CD4-positive, alpha-beta T cell treated with Interleukin-21 for 1 hour (primary cell): ENCODE measurements at places on chromosomes 6 and 20.

- no peak for DNase-seq
Observed at GRCh38 chr6:162019349-162019748, 708.2 kb downstream of the PRKN start.

GRCh38 chr20:58623579-58624473, 27.3 kb upstream of the STX16 start:
- no peak for DNase-seq

GRCh38 chr20:14331646-14332045, 5.8 kb downstream of the FLRT3 start:
- no peak for DNase-seq

DNA sequence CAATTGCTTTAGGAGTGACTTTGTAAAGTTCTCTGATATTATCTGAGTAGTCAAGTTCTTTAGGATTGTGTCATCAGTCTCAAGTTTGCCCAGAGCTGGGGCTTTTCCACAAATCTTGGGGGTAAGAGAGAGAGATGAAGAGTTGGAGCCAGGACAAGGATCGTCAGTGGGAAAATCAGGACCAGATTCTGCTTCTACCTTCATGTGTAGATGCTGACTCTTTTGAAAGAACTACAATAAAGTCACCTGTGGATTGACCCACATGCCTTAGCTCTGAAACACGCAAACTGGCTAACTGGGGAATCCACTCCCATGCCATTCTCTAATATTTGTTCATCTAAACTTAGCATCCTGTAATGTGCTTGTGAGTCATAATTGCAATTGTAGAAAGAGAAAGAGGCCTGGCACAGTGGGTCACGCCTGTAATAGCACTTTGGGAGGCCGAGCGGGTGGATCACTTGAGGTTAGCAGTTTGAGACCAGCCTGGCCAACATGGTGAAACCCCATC, 15.6 kb upstream of the BICRAL start:
- DNase-seq: no peak

DNA sequence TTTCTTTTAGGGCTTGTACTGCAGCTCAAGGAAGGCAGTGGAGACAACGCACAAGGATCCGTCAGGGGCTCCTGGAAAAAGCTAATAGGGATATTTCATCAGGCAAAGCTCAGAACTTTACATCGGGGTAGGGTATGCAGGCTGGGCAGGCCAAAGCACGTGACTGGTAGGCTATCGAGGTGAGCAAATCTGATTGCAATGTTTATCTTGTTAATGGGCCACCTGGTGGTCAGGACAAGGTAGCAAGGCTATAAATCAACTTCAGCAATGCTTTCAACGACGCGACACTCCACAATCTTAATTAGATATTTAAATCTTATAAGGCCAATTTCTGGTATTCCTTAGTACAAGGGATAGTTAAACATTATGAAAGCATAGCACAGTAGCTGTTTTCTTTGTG, 1302.8 kb upstream of the EYS start:
- no peak for DNase-seq

DNA sequence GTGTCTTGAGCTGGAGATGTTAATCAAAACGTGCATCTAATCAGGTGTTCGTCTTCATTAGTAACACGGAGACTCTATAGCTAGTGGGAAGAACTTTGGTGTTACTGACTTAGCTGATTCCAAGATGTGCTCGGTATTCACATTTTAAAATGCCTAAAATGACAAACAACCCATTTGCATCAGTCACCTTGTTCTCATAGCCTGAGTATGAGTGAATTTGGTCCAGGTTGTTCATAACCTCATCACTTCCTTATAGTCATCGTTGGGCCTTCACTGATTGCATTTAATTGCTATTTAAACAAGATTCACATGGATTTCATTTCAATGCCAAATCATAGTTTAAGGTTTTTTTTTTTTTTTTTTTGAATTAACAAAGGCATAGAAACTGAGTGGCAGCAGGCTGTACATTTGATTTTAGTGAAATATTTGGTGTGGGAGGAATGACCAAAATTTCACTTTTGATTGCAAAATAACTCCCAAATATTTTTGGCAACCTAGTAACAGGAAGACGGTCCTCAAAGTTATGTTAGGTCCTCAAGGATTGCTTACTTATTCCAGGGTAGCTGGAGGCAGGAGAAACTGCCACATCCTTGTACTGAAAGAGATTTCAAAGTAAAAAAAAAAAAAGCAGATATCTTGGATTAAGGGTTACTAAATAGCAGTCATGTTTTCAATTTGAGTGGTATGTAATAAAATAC, 104.7 kb downstream of the JARID2 start:
- no peak for DNase-seq

DNA sequence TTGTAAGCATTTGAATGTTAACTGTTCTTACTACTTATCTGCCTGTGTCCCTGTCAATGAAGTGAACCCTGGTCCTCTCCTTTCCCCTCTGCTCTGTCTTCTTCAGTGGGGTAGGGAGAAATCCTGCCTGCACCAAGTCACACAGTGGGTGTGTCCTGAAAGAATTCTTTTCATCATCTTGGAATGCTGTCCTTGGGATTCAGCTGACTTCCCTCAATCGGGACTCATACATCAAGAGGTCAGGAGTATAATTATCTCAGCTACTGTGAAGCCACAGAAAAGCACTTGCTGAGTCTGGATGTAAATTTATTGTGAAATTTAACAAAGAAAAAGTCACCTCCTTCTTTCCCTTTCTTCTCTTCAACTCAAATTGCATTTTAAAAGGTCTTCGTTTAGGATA, 328.5 kb downstream of the SOX4 start:
- DNase-seq: no peak

DNA sequence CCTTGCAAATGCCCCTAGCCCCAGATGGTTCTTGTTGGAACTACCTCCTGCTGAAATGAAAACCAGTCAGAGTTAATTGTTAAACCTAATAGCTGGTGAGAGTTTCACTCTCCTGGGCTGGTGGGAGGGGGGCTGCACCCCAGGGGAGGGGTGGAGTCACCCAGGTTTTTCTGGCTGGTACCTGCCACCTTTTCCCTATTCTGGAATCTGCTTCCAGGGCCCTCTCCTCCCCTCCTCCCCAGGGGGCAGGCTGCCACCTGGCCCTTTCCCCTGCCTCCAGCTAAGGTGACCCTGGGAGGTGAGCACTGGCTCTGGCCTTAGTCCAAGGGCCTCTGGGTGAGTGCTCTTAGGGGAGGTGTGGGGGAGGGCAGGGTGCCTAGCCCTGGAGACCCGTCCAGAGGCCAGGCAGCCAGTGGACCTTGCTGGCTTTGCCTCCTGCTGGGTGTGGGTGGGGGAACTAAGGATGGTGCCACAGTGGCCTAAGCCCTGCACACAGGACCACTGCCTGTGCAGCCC, 48.8 kb upstream of the EPB41L1 start:
- no peak for DNase-seq

- DNase-seq: no peak
Observed at GRCh38 chr20:63089051-63089907, 82.5 kb upstream of the BHLHE23 start.

DNA sequence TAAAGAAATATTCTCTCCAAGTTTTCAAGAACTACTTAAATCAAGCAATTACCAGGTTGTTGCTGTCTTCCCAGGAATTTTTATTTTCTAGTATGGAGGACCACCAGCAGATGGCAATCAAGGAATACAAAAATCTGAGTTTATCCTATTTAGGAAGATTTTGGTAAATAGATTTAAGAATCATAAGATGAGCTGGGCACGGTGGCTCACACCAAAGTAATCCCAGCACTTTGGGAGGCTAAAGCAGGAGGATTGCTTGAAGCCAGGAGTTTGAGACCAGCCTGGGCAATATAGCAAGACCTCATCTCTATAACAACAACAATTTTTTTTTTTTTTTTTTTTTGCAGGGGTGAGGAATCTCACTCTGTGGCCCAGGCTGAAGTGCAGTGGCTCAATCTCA, 19.3 kb upstream of the SEC63 start:
- no peak for DNase-seq

- DNase-seq: no peak
Observed at GRCh38 chr6:40286721-40287120, 300.4 kb downstream of the LRFN2 start.

GRCh38 chr6:125114248-125114858, 39.2 kb upstream of the TPD52L1 start:
- DNase-seq: peak; percentile 50

DNA sequence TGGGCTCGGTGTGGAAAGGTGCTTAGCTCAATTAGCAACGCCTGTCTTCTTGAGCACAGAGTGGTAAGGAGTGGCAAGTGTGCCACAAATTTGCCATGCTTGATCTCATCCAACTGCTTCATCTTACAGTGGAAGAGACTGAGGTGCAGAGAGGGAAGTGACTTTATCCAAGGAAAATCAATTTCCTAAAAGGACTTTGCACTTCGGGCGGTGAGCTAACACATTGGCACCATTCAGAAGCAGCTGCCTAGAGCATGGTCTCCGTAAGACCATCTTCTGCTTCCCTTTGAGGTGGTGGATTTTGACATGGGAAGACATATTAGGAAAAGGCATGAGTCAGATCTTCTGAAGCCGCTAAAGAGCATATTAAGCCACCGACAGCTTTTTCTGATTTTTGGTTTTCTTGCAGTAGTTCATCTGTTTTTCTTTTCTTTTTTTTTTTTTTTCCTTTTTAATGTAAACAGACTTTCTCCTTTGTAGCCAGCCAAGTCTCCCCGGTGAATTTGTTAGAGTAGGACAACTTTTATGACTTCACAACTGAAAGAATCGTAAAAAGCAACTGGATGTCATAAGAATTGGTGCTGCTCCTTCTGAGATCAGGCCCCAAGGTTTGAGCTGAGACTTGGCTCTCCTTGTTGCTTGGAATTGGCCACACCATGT, 273.2 kb downstream of the CDC5L start:
- DNase-seq: no peak

- peak; percentile 8 for DNase-seq
Observed at GRCh38 chr6:43331891-43332290, 23.3 kb upstream of the CRIP3 start.

DNA sequence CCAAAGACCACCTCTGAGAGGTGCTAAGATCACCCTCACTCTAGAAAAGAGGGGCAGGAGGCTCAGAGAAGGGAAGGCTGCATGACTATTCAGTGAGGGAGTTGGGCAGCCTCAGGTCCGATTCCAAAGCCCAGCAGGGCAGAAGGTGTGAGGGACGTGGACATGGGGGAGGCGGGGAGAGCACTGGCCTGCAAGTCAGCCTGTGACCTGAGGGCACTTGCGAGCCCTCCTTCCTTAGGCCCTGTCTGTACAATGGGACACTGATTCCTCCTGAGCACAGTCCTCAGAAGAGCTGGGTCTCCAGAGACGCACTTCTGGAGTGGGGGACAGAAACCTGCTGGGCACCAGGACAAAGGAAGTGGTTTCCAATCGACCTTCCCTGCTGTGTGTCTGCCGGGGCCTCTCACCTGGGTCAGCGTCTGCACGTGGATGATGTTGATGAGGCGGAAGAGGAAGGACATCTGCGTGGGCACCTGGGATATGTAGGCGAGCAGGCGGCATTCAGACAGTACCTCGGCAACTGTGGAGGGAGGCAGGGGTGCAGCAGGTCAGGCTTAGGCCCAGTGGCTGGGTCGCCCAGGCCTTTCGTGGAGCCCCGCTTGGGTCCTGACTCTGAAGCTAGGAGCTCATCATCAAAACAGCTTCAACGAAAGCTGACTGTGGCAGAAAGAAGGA, 48.5 kb downstream of the MYH7B start:
- DNase-seq: no peak

- DNase-seq: no peak
Observed at GRCh38 chr6:152462716-152463115, 174.4 kb downstream of the SYNE1 start.

GRCh38 chr20:23225407-23226060, 125.1 kb upstream of the NXT1 start:
- DNase-seq: peak; percentile 1

- DNase-seq: no peak
Observed at GRCh38 chr6:144594585-144594984, 309.4 kb downstream of the UTRN start.

DNA sequence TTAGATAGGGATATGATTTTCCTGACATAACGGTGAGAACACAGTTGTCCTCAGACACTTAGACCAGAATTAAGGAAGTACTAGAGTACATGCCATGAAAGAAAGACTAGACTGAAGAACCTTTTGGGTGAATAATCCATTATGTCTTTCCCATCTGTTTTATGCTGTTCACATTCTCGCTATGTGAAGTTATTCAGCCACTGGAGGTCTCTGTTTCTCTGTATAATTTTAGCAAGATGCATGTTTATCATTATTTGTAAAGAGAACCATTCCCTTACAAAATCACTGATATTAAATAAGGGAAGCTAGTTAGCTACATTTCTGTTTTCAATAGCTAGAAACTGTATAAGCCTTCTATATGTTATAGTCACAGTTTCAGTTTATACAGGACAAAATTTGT, 391.9 kb downstream of the CD109 start:
- DNase-seq: no peak

DNA sequence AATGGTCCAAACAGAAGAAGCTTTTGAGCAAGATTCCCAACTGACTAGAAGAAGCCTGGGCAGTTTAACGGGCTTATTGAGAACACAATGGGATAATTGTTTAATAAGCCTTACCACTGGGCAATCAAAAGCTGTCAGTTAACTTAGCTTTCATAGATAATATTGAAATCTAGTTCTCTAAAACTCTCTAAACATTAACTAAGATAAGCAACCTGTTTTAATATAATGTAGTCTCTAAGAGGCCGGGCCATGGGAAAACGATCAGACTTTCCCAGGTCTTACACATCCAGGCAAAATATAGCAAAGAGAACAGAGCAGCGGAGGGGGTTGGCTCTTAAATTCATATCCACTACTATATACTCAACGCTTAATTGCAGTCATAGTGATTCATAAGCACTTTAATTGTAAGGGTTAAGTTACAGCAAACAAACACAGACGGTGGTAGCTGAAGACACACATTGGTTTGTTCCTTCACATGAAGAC, 128.0 kb upstream of the FAM83B start:
- DNase-seq: no peak

- peak; percentile 7 for DNase-seq
Observed at GRCh38 chr6:20292905-20293304, 80.6 kb upstream of the MBOAT1 start.

- no peak for DNase-seq
Observed at GRCh38 chr20:51444467-51444866, 98.1 kb downstream of the NFATC2 start.
